Left renal cortex interstitium (tissue), 4 donors: ENCODE measurements at places on chromosomes 7 and 10.
A peak's percentile ranks its signal among the peaks of the same experiment; 100 is the strongest.

DNA sequence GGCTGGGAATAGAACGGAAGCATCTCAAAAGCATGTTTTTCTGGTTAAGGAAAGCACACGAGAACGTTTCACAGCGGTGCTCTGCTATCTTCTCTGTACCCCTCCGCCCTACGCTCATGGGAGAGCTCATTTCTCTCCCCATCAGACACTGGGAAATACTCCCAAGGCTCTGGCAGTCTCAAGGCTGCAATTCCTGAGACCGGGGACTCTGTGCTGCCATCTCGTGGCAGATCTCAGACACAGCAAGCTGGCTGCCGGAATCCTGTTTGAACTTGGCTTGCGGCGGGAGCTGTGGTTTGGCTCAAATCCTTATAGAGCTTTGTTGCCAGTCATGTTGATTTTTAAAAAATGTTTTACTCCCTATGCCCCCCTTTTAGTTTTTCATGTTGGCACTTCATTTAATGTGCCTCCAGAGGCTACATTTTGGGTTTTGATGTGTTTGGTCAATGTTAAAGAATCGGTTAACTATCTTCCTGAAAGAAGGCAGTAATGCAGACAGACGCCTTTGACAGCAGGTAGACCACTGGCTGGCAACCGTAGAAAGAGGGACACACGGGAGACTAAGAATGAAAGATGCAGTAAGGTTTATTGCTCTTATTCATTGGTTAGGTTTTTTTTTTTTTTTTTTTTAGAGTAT lies 27.6 kb downstream of the BMPER start:
- DNase-seq = peak; percentile 70

- no peak for DNase-seq
These were observed 9.4 kb upstream of the ZC3HAV1 start for GRCh38 chr7:139118805-139119485.

GRCh38 chr7:47932466-47933037 lies 15.7 kb downstream of the PKD1L1 start:
- DNase-seq = no peak

GRCh38 chr10:87829986-87830729 lies 12.1 kb upstream of the ATAD1 start:
- DNase-seq = no peak
